ENCODE measurements at places on chromosomes 4 and X.

DNA sequence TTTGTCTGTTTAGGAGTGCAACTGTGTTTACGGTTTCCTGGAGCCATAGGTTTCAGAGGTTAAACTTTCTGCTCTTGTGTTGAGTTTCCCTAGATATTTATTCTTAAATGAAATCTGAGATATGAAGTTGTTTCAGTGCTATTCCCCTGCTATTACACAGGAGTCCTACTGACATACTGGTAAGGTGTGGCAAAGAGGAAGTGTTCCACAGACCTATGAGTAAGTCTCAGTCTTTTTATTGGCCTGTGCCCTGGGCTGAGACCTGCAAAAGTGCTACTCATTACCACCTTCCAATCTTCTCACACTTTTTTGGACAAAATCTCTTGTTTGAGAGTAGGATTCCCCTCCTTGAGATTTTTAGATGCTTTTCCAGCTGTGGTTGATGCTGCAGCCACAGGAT lies 35.6 kb upstream of the MAGEA8 start:
- DNase-seq = no peak

GRCh38 chr4:149841686-149842085 lies 26.0 kb upstream of the IQCM start:
- no peak for DNase-seq

DNA sequence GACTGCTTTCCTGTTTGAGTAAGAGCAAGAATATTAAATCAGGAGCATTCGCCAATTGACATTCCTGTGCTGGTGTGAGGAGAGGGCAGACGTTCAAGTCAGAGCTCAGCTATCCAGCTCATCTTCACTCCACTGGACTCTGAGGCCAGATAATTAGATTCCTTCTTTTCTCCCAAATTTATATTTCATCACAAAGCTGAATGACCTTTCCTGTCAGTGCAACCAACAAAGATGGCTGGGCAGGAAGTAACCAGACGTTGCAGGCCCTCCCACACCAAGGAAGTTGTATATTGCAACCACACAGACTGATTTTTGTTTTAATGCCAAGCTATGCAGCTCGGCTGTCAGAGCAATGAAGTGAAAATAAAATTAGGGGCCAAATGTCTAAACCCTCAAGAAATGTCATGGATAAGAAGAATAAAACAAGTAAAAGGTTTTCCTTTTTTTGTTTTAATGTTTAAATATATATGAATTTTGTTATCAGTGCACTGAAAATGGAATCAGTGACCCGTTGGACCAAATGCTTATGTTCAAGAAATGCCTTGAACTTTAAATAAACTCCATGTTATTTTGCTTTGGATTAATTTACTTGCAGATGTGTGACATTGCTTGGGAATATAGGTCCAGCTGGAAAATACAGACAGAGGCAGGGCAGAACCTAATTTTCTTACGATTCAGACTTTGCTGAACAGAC lies 578.9 kb upstream of the FAT1 start:
- no peak for DNase-seq

GRCh38 chrX:68989865-68990606 lies 161.2 kb downstream of the EFNB1 start:
- no peak for DNase-seq

- no peak for DNase-seq
Measured at GRCh38 chr4:155629956-155630355, 36.7 kb upstream of the GUCY1A1 start.

DNA sequence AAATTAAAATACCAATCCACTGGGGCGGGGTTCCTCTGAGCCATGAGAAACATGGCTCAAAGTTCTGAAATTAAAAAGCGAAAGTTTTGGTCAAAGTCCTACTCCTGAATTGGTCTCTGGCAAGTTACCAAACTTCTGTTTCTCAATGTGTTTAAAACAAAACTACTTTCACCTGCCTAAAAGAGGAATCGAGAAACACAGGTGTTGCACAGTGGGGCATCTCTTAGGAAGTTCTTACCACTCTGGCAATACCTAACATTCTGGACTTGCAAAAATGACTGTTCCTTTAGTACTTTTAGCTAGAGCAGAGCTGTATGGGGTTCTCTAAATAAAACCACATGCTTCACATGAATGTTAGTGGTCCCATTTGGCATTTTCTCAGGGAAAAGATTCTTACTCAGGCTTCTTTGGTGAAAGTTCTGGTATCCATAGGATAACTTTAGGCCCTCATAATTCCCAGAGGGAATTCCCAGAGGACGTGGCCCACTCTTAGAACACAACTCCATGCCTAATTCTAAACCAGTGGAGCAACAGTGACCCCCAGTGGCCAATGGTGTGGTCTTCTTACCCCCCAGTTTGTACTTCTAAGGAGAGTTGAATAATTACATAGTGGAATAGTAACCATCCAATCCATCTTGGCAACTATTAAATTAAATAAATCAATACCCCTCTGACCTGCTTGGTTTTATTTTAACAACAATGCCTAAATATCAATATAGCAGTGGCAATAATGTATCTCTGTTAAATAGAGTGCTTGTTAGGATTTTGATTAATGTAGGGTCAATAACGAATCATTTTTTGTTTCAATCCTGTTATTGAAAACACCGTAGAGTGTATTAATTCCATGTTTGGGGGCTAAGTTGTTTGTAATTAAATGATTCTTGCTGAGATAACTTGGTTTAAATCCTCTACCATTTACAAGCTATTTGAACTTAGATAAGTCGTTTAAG lies 21.9 kb downstream of the BMP3 start:
- DNase-seq = peak; percentile 16

GRCh38 chrX:101668143-101668542 lies 8.5 kb upstream of the ARMCX2 start:
- no peak for DNase-seq

DNA sequence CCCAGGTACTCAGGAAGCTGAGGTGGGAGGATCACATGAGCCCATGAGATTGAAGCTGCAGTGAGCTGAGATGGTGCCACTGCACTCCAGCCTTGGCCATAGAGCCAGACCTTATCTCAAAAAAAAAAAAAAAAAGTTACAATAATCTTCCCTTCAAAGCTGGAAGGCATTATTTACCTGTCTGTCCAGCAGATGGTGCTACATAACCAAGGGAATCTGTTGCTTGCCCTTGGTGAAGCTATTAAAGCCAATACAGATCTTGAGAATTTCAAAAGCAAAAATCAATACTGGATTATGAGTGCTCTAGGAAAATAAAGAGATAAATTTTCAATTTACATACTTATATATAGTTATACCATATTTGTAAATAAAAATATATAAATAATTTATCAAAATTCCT lies 25.9 kb downstream of the PKD2 start:
- no peak for DNase-seq

DNA sequence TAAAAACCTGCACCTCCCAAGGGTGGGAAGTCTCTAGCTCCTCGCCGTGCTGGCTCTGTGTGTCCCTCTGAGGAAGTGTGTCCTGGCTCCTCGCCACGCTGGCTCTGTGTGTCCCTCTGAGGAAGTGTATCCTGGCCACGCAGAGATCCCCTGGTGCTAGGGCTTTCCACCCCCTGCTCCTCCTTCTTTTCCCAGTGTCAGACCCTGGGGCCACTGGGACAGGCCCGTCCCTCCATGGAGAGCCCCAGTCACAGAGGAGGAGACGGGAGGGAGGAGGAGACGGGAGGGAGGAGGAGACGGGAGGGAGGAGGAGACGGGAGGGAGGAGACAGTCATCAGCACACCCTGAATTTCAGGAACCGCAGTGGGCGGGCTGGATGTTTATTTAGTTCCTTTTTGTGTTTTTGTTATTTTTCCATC lies 53.8 kb upstream of the HGFAC start:
- DNase-seq = no peak

- DNase-seq = no peak
Measured at GRCh38 chr4:152917543-152918395, 18.4 kb upstream of the FHDC1 start.

GRCh38 chr4:81389720-81390119 lies 82.0 kb downstream of the RASGEF1B start:
- DNase-seq = no peak

- DNase-seq = no peak
Measured at GRCh38 chr4:6749340-6750171, 33.0 kb upstream of the KIAA0232 start.

DNA sequence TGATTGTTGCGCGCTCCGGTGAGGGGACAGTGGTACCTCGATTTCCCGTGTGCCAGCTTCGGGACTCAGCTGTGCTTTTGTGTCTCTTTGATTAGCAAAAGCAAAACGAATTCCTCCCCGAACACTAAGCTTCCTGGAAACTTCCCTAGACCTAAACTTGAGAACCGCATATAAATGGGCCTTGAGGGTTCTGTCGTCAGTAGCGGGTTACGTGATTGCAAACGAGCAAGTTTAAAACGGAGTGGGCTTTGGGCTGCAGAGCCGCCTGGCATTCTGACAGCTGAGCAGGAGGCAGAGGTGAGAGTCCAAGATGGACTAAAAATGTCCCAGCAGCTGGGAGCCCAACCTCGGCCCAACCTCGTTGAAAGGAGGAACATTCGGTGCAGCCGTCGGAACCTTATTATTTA lies 1.2 kb upstream of the TAPT1 start:
- DNase-seq = no peak

DNA sequence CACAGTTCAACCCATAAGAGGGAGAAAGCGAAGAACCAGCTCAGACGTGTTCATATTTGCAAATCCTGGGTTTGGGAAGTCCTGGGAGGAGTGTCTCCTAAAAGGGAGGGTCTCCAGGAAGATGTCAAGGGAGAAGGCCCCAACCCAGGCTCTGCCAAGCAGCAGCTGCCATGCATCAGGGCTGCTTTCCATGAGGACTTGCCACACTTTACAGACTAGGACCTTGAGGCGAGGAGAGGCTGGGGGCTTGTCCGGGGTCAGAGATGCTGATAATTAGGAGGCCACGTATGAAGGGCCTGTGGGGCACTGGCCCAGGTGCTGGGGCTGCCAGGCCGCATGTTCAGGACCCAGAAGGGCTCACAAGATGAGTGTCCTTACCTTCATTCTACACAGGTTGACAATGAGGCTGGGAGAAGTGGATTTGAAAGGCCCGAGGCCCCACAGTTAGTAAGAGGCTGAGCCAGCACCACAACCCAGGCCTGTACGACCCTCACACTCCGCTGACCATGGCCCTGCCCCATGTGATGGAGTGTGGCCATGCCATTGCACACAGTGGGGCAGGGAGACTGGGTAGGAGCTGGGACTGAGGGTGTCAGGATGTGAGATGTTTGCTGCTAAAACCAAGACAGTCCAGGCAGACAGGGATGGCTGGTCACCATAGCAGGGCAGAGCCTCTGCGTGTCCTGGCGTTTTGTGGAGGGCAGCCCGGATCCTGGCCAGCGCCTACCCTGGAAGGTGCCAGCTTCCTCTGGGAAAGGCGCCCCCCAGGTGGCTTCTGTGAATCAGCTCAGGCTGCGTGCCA lies 94.8 kb downstream of the PSAPL1 start:
- no peak for DNase-seq

DNA sequence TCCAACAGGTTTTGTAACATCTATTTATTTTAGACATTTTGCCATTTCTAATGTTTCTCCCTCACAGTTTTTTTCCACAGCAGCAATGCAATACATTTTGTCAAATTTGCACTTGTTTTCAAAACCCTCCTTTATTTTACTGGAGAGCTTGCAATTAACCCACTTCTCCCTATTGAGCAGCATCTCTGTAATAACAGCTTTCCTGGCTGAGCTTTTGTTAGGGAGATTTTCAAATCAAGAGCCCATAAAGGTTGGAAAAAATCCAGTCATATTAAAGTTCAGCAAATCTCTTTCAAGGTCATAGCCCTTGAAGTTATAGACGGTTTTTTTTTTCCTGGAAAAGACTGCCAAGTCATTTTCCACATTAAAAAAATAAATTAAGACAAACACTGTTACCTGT lies 450.6 kb upstream of the TENM3 start:
- DNase-seq = no peak

DNA sequence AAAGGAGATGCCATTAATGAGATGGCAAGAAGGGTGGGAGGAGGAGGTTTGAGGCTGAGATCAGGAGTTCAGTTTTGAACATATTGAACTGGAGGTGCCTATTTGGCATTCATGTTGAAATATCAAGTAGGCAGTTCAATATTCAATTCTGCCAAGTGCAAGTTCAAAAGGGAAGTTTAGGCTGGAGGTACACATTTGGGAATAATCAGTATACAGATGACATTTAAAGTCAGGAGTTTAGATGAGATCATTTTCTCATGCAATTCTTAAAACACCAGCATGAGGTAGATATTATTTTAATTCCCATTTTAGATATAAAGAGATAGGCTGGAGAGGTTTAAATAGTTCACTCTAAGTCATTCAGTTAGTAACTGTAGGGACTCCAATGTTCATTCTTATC lies 26.1 kb downstream of the COQ2 start:
- no peak for DNase-seq

Measured in stimulated activated CD8-positive, alpha-beta memory T cell treated with anti-CD3 and anti-CD28 coated beads, Interleukin-15, amount 100 ng/mL, for 1 hour (primary cell).